HFFc6 (cell line): ENCODE measurements at places on chromosomes 6 and 20. TPM values are rescaled to one million over a fixed set of nuclear protein-coding genes. Genes with fewer than 3 reads are reported as not detected.

The DACT2 gene
- total RNA-seq, result not detected in 2 replicates

DNA sequence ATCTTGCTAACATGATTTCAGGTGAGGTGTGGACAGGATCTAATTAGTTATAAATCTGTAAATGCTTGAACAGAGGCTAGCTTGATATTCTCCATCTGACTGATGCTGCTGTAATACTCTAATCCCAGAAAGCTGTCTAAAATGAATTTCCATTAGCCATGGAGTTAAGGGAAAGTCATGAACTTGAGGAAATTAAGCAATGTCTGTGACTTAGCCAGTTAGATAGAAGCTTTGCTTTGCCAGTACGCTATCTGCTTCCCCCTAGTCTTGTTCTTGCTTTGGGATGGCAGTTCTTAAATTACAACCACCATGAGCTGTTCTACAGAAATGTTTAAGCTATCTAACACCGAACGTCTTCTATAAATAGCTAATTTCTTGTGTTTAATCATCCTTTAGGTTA lies 195.7 kb downstream of the PRL start:
- H3K27ac ChIP-seq, result no peak overlapping the region
- no peak for DNase-seq
- H3K36me3 ChIP-seq, result no peaks in the 10 kb centered on the region

GRCh38 chr6:30035784-30036183 lies 25.3 kb upstream of the POLR1H start:
- H3K4me3 ChIP-seq, result no peak overlapping the region
- H3K36me3 ChIP-seq, result peaks cover 5% of the 10 kb centered on the region; the same call in 1 of the 2 replicates
- no peaks in the 10 kb centered on the region for H3K27me3 ChIP-seq
- H3K27ac ChIP-seq, result no peak overlapping the region
- no peaks in the 10 kb centered on the region for H3K4me1 ChIP-seq
- DNase-seq, result no peak

- no peak for DNase-seq
- H3K27ac ChIP-seq, result peak overlapping the region; percentile 20; the same call in 1 of the 2 replicates
- peak overlapping the region; percentile 64 for H3K4me3 ChIP-seq
- no peaks in the 10 kb centered on the region for H3K36me3 ChIP-seq
- no peaks in the 10 kb centered on the region; the same call in 1 of the 2 replicates for H3K27me3 ChIP-seq
Observed at GRCh38 chr6:27140999-27141528, 106.4 kb upstream of the PRSS16 start.

DNA sequence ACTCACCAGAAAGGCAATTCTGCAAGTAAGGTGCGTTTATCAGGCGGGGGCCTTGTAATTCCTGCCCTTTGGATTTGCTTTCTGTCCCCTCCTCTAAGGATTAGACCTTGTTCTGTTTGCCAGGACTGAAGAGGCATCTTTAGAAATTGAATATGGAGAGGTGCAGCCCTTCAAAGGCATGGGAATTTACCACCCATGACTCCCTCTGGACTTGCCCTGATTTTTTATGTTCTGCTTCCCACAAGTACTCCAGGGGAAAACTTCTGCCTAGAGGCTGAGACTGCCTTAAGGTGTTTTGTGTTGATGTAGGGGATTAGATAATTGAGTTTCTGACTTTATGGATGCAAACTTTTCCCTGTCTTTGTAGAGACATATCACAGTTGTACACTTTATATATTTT lies 30.2 kb downstream of the SYTL3 start:
- 0 out of 2 replicates have a peak, but pooled peaks cover 1% of the 10 kb centered on the region for H3K27me3 ChIP-seq
- no peak overlapping the region for H3K27ac ChIP-seq
- no peak for DNase-seq
- H3K4me1 ChIP-seq, result peaks cover 10% of the 10 kb centered on the region
- H3K36me3 ChIP-seq, result no peaks in the 10 kb centered on the region
- H3K4me3 ChIP-seq, result no peak overlapping the region
